ENCODE measurements at places on chromosomes 5 and 9.

- DNase-seq = peak; percentile 37
Observed at GRCh38 chr9:19026375-19026774, 6.6 kb downstream of the SAXO1 start.

DNA sequence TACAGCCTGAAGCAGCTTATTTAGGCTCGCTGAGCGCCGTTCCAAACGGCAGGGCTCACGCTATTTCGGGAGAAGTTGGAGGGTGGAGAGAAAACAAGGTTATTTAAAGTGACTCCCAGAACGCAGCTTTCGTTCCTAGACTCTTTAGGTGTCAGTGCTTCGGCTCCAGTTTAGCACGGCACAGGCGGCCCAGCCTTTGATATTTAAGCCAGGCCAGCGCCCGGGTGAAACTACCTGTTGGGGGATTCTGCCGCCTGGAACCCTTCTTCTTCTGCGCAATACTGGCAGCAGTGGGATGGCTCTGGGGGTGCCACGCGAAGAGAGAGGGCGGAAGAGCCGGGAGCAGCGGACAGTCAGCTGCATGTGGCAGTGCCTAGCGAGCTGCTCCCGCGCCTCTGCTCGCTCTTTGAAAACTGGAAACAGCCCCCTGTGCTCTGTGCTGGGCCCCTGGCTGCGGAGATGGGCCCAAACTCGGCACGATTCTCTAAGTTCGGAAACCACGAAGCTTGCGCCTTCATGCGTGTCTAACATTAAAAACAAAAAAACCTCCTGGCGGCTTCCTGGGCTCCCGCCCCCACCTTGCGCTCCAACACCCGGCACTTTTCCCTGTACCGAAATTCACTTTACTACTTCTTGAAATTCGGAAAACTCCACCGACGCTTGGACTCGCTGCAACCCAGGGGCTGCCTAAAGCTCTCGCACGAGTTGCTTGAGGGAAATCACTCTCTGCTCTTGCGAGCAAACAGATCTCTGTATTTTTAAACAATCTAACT lies 34.6 kb upstream of the NFIB start:
- no peak for DNase-seq

- DNase-seq = no peak
Observed at GRCh38 chr5:10367579-10367978, 14.1 kb downstream of the MARCHF6 start.

DNA sequence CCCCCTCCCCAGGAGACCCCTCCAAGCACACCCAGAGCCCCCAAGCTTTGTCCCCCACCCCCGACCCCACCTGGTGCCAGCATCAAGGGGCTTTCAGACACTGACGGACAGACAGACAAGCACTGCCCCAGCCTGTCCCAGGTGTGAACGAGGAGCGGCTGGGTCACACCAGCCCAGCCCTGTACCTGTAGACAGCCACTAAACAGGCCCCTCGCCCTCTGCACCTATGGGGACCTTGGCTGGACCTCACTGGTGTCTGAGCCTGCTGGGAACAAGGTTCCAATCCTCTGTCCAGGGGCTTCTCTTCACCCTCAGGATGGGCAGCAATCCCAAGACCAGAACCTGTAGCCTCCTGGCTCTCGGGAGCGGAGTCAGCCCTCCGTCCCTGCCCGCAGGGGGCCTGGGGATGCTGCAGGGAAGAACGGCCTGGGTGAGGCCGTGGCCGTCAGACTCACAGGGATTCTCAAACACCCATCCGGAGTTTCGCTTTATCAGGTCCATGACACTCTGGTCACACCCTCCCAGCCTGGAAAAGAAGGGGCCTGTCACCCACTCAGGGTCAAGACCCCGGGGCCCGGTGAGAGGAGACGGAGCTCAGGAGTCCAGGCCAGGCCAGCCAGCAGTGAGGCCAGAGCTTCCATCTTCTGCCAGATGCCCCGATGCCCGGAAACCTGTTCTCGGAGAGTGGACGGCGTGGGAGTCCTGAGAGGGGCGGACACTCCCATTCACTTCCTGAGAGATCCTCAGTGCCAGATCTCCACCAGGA lies 2.8 kb downstream of the LCN6 start:
- no peak for DNase-seq

- DNase-seq = peak; percentile 66
Observed at GRCh38 chr9:136409557-136410455, 608 bp downstream of the ENTR1 start.

- DNase-seq = no peak
Observed at GRCh38 chr5:143231973-143232812, 171.3 kb downstream of the NR3C1 start.

GRCh38 chr5:136655468-136655867 lies 290.1 kb upstream of the TRPC7 start:
- DNase-seq = no peak

- no peak for DNase-seq
Observed at GRCh38 chr5:141783947-141784296, 94.3 kb downstream of the PCDH1 start.

- DNase-seq = no peak
Observed at GRCh38 chr5:129904667-129905472, 605 bp downstream of the CHSY3 start.

- no peak for DNase-seq
Observed at GRCh38 chr5:104763216-104763615, 1200.6 kb upstream of the NUDT12 start.

DNA sequence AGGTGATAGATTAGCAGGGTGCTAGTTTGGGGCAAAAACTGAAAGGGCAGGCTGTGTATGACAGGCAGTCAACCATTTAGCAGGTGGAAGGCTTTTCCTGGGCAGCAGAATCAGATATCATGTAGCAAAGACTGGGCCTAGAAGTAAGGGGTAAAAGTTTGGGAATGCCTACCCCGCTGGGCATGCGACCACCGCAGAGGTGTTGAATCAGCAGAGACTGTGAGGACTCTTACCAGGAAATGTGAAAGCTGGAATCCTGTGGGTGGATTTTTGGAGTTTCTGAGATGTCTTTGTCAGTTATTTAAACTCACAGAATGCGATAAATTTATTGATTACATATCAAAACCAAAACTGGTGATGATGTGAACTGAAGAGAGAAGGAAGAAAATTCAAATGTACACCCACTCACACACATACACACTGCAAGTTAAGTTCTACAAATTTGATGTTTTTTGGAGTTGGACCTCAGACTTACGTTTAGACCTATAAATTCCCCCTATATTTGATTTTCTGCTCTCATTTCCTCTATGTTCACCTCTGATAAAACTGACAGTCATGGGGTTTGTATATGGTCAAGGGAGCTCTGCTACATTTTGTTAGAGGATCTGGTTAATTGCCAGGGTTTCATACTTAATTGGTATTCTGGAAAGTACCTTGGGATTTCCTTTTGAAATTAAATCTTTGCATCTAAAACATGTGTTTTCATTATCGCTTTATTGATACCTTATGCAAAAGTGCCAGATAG lies 333.6 kb downstream of the CSNK1G3 start:
- no peak for DNase-seq

DNA sequence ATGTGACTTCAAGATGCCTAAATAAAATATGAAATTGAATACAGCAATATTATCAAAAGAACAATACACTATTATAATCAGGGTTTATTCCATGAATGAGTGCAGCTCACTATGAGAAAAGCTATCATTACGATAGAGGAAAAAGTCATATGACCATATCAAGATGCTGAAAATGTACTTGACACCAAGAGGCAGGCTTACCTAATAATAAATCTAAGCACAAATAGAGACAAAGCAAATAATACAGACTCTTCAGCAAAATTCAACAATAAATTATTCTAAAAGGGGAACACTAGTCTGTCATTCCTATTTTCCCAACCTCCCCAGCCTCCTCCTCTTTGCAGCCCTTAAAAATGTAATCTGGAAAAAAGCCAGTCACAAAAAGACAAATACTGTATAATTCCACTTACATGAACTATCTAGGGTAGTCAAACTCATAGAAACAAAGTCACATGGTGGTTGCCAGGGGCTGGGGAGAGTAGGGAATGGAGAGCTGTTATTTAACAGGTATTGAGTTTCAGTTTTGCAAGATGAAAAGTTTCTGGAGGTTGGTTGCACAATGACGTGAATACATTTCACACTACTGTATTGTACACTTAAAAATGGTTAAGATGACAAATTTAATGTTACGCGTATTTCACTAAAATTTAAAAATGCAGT lies 148.4 kb downstream of the NFIB start:
- no peak for DNase-seq

DNA sequence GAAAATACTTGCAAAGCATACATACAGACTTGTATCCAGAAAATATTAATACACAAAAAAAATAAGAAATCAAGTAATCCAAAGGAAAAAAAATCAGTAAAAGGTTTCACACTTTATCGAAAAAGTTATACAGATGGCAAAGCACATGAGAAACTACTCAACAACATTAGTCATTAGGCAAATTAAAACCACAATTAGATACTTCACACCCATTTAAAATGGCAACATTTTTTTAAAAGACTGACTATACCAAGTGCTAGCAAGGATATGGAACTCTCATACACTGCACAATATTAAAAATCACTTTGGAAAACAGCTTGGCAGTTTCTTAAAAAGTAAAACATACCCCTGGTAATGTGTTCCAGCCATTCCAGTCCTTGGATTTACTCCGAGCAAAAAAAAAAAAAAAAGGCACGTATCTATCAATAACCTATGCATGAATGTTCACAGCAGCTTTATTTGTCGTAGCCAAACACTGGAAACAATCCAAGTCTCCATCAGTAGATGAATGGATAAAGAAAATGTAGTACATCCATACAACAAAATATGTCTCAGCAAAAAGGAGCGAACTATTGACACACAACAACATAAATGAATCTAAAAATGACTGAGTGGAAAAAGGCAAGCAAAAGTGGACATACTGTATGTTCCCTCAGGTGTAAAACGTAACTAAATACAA lies 66.0 kb downstream of the GNAQ start:
- no peak for DNase-seq

DNA sequence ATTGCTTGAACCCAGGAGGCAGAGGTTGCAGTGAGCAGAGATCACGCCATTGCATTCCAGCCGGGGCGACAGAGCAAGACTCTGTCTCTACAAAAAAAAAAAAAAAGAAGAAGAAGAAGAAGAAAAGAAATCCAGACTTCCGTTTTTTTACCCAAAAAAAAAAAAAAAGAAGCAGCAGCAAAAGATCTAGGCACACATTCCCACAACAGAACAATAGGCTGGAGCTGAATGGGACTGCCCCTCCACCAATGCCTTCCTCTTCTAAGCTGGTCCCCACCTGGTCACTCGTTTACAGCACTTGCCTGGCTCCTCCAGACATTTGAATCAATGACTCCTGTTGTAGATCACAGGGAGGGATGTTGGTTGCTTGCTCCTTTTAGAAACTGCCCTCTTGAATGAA lies 1.6 kb upstream of the LMAN2 start:
- no peak for DNase-seq

DNA sequence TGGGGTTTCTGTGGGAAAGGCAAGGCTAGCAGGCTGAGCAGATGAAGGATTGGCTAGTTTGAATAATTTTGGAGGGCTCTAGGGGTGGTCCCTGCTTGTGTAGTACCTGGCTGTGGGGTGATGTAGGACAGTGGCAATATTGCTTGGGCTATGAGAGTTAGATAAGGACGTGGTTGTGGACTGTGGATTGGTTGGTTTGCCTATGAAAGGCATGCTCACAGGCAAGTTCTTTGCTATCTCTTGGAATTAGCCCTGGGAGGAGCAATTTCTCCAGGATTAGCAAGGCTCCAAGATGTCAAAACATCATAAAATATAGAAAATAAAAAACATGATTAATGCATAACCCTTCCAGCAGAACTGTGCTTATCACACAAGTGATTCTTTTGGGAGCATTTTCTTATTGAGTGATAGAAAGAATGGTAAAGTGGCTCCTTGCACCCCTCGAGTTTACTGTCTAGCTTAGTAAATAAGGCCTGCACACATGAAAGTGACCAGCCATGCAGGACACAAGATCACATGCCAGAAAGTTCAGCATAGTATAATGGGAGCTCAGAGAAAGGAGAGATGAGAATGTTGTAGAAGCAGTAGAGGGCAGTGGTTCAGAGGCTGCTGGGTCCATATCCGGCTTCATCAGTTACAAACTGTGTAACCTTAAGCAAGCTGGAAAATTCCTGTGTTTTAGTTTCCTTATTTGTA lies 13.8 kb downstream of the AOPEP start:
- no peak for DNase-seq

- no peak for DNase-seq
Observed at GRCh38 chr5:174489215-174489614, 235.2 kb upstream of the MSX2 start.

DNA sequence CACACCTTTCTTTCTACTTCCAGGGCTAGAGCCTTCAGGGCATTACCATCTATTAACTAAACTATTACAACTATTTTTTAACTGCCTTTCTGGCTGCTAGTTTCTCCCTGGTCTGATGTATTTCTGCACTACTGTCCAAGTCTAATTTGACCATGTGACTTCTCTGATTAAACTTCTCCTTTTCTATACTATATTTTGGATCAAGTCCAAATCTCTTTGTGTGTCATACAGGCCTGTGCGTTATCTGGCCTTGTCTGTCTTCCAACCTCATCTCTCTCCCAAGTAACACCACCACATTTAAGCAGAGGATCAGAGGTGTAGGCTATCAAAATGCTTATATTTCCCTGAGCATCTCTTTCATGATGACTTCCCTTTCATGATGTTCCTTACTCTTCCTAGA lies 47.2 kb upstream of the OR13F1 start:
- DNase-seq = no peak
